A549 treated with RU486 at 1 μM for 4 hours (cell line): ENCODE measurements at places on chromosomes 7 and 10. TPM values are rescaled to one million over a fixed set of nuclear protein-coding genes. Genes with fewer than 3 reads are reported as not detected.

SPDYE9 gene
- total RNA-seq = not detected in 5 replicates

ODAD2 gene
- 0.07 TPM in 1 of 5 replicates, not detected in the others for total RNA-seq

CYP2C8 gene
- total RNA-seq = not detected in 5 replicates

CDH23 gene
- total RNA-seq = 1.9 to 3.2 TPM (median 2.8 TPM) in 5 replicates

KLF14 gene
- 0.05 to 0.06 TPM in 2 of 5 replicates, not detected in the others for total RNA-seq

LRIT1 gene
- total RNA-seq = not detected in 5 replicates

MYL10 gene
- total RNA-seq = not detected in 5 replicates
